ENCODE measurements at places on chromosomes 5 and 9.

DNA sequence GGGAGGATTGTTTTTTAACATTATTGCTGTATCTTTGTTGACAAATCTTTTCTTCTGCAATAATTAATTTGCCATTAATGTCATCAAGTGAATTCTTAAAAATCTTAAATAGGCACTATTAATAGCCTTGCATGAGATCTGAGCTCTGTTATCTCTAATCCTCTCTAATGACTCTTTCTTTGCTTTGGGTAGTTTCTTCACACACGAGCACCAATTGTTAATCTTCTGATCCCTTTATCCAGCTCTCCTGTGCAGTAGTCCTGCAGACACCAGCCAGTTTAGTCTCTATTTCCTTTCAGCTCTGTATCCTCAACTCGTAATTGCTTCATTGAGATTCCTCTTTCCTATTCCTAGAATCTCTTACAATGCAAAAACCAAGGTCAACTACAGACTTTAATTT, 8.1 kb downstream of the SPINK14 start:
- DNase-seq, result no peak

DNA sequence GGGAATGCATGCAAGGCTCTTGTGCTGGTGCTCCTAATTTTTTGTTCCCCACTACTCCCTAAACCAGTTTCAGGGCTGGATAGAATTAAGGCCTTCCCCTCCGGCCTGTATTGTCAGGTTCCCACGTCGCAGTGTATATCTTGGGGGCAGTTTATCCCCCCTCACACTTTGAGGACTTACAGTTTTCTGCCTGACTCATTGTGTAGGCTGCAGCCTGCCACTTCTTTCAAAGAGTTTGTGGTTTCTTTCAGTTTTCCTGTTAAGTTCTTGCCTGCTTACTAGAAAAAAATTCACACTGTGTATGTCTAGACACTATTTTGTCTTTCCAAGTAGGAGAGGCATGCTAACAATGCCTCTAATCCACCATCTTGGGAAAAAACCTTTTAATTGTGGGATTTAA, 28.4 kb upstream of the BTNL3 start:
- DNase-seq, result no peak

- DNase-seq, result no peak
These were observed 6.2 kb downstream of the SLC45A2 start for GRCh38 chr5:33978306-33978705.

GRCh38 chr5:8714198-8714597, 831.7 kb downstream of the SEMA5A start:
- no peak for DNase-seq

DNA sequence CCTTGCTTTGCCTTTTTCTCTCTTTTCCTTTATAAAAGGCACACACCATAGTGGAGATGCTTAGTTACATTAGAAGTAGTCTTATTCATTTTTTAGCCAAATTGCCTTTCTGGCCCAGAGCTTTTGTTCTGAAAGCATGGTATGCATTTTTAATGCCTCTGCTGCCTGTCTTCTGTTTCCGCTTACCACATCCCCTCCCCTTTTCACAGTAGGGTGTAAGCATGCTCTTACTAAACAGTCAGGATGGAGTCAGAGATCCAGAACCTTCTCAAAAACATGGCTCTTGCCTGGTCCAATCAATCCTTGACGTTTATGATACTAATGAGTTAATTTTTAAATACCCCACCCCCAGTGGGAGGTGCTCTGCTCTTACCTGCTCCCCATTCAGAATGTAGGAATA, 22.5 kb downstream of the PPP3R2 start:
- no peak for DNase-seq

- DNase-seq, result no peak
These were observed 46.1 kb upstream of the ZBED3 start for GRCh38 chr5:77133061-77133758.

GRCh38 chr9:71662082-71662481, 106.2 kb downstream of the CEMIP2 start:
- no peak for DNase-seq

- peak; percentile 78 for DNase-seq
These were observed at the start of the genes PRELID1 and RAB24 for GRCh38 chr5:177303121-177303924. TSS of gene PRELID1 (plus strand) at chr5:177303799. CDS start at chr5:177303986, 187 bp downstream. TSS of gene RAB24 (minus strand) at chr5:177303719. CDS start at chr5:177303288, 431 bp downstream.

GRCh38 chr5:89769975-89770374, 639.6 kb downstream of the CETN3 start:
- no peak for DNase-seq

- DNase-seq, result no peak
These were observed at the start of gene PCDHB2 for GRCh38 chr5:141094481-141095262. TSS of gene PCDHB2 (plus strand) at chr5:141094615. CDS start at chr5:141094791, 176 bp downstream.

GRCh38 chr5:117204926-117205869, 630.6 kb upstream of the SEMA6A start:
- DNase-seq, result no peak

DNA sequence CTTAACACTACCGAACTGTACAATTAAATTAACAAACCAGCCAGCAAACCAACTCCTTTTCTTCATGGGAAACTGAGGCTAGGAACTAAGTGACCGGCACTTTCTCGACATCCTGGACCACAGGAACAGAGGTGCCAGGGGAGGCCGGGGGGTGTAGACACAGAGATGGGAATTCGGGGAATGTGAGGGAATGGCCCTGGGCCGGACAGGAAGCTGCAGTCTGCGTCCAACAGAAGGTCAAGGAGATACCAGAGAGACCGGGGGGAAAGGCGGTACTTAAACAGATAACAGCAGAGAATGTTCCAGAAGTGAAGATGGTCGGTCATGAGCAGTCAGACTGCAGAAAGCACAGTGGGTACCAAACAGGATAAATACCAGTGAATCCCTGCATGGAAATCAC, 40.3 kb downstream of the DBH start:
- no peak for DNase-seq

DNA sequence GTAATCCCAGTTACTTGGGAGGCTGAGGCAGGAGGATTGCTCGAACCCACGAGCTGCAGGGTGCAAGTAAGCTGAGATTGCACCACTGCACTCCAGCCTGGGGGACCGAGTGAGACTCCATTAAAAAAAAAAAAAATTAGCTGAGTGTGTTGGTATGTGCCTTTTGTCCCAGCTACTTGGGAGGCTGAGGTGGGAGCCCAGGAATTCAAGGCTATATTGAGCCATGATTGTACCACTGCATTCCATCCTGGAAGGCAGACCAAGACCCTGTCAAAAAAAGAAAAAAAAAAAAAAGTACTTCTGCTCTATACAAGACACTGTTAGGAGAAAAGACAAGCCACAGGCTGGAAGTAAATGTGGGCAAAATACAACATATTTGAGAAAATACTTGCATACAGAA, 68.5 kb upstream of the FBXW11 start:
- DNase-seq, result no peak

DNA sequence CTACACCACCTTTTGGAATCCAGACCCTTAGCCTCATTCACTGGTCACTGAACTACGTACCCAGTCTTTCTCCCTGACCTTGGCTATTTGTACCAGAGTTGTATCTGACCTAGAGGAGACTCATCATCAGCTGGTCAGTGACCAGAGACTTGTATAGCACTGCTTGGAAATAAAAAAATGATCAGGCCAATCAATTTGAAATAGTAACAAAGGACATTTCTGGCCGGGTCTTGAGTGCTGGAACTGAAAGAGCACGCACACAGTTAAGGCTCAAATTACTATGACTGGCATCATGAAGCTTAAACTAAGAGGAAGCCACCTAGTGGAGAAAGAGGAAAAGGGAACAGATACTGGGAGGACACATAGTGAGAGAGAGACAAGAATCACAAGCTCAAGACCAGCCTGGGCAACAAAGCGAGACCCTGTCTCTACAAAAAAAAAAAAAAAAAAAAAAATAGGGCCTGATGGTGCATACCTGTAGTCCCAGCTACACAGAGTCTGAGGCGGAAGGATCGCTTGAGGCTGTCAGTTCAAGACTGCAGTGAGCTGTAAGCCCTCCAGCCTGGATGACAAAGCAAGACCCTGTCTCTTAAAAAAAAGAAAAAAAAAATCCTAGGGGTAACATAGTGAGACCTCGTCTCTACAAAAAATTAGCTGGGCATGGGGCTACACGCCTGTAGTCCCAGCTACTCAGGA, 12.8 kb upstream of the SRP19 start:
- no peak for DNase-seq

- DNase-seq, result no peak
These were observed 186.7 kb upstream of the RASA1 start for GRCh38 chr5:87081016-87081415.

DNA sequence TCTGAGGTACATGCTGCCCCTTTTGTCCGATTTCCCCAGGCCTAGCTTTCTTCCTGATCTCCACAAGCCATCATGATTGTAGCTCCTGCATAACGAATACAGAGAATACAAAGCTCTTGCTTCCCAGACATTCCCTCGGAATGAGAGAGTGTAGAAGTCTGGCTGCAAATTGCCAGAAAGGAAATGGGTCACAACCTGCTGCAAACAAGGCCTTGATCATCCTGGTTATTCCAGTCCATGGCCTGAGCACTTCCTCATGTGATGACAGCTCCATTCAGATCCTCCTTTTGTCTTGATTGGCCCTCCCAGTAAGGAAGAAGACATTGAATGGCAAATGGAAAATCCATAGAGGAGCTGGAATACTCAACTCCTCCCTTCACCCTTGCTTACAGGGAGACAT, 136.0 kb upstream of the ADRA1B start:
- no peak for DNase-seq

- DNase-seq, result no peak
These were observed 33.0 kb downstream of the CAMK2A start for GRCh38 chr5:150256410-150257064.

DNA sequence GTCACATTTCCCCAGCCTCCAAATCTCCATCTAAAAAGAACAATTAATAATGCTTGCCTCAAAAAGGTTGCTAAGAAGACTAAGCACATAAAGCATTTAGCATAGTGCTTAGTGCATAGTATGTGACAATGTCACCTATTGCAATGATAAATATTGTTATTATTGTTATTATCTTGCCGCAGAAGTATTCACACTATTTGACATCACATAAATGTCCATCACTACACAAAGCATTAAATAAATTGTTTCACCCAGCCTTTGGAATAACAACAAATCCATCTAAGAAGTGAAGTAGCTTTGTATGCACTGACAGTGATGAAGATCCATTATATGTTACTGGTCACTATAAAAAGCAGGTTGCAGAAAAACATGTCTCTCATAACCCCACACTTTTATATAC, 2263.9 kb upstream of the WWC1 start:
- DNase-seq, result no peak

- DNase-seq, result no peak
These were observed 72.1 kb upstream of the HSPA9 start for GRCh38 chr5:138647261-138647788.

DNA sequence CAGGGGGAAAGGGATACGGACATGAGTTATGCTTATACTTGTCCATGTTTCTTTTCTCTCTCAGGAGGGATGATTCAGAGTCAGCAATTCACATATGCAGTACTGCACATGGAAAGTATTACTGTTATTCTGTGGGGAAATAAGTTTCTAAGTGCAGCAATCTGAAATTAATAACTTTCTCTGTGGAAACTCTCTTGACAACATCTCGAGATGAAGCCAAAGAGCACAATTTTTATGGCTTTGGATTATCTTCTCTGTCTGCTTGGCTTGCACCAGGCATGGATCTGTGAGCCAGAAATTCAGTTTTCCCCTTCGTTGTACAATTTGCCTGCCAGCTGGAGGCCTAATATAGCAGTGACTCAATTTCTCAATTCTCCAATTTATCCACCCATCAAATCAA, 2.5 kb upstream of the NDFIP1 start:
- DNase-seq, result no peak

- DNase-seq, result no peak
These were observed 31.2 kb upstream of the SLC25A51 start for GRCh38 chr9:37935096-37935495.
